ENCODE measurements at places on chromosomes 6 and 20.

DNA sequence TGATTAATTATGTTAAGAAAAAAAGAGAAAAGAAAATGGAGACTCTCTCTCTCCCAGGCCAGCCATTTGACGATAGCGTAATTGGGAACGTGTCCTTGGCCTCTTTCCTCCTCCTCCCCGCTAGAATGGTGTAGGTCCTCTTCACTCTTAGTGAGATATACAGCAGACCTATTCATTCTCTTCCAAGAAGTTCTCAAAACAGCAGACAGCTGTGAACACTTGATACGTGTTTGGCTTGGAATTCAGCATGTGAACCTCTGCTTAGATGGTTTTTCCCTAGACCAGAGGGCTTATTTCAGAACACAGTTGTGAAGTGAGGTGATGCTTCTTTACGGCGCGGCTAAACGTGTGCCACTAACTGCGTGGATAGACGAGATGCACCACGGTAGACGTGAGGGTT, 32.6 kb upstream of the TULP4 start:
- DNase-seq, result no peak

- no peak for DNase-seq
Measured at GRCh38 chr6:139602577-139602976, 228.1 kb upstream of the CITED2 start.

DNA sequence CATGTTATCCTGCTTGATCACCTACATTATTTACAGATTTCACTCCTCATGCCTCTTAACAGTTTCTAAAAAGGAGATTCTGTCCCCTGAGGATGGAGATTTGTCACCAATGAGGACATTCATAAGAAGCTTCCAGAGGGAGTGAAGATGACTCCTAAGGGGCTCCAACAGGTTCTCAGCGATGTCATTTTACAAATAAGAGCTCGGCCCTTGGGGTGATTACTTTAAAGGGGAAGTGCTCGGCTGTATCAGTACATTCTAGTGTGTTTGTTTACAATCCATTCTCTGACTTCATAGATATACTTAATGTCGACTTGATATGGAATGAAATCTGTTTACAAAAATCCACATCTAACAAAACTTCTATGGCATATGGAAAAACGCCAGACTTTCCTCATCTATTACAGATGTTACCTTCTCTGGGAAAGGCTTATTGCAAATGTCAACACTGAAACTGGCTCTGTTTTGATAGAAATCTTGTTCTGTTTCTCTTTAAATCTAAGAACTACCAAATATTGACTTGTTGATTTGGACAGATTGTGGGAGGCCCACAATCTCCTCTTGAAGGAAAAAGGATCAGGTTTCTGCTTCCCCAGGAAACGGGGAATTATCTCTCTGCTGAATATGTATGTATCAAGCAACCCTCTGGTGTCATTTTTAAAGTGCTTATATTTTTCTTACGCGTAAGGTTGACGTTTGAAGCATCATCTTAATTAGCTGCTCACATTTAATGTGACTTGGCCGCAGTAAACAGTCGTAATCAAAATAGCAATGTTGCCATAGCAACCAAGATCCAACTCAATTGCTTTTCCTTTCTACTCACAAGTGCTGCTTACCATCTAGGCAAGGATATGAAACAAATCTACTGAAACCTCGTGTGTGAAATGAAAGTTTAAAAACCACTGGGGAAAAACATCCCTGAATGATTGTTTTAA, 95.7 kb downstream of the SHLD1 start:
- no peak for DNase-seq

GRCh38 chr20:44336086-44336485, 757 bp upstream of the R3HDML start:
- no peak for DNase-seq

DNA sequence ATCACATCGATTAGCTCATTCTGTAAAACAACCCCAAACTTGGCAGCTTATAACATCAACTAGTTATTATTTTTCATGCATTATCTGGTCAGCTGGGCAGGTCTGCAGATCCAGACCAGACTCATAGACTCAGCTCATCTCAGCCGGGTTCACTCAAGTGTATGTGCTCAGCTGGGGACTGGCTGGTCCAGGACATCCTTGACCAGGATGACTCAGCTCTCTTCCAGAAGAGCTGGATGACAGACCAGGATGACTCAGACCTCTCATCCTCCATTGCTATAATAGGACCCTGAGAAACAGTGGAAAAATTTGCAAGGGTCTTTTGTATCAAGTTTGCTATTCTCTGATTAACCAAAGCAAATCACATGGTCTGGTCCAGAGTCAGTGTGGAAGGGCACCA, 312.5 kb upstream of the PLCB4 start:
- DNase-seq, result no peak

DNA sequence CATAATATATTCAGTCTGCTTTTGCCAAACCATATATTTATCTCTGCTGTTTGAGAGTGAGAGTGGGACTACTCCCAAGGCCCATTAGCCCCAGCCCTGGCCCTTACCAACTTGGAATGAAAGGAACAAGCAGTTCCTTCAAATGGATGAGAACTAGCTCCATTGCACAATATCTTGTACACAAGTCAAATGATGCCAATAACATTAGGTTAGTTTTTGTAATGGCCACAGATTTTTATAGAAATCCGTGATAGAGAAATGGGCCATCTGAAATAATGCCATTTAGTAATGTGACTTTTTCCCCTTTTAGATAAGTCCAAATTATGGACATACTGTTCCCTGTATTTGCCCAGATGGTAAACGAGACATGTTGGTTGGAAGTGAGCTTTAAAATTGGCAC, 117.0 kb downstream of the MAP3K7 start:
- DNase-seq, result no peak

DNA sequence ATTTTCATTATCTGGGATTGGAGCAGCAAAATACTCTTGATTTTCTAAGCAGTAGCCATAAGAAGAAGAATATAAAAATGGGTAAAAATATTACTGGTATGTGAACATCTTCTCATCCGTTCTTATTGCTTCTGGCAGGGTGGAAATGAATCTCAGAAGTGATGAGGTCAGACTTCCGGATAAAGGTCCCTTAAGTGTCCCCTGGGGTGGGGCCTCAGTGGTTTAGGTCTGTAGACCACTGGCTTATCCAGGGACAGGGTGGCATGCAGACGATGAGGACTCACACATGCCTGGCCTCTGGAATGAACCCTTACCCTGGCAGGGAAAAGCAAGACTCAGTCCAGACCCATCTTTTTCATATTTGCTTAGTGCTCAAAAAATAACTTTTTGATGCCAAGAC, 143.3 kb downstream of the UST start:
- DNase-seq, result no peak

GRCh38 chr6:11392778-11393507, 144.6 kb upstream of the TMEM170B start:
- no peak for DNase-seq

GRCh38 chr6:106785298-106785697, 155.9 kb downstream of the QRSL1 start:
- no peak for DNase-seq

DNA sequence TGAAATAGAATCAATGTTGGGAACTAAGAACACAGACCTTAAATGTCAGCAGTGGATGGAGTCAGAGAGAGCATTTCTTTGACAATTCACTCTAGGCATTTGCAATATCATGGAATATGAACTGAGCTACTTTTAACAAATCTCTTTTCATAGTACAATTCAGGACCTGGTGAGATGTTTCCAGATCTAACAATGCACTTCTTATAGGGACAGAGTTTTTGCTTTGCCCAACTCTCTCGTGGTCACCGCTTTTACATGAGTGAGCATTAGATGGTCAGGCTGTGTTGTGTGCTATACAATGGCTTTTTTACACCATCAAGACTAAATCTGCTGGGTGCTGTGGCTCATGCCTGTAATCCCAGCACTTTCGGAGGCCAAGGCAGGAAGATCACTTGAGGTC, 233.6 kb downstream of the ATXN1 start:
- no peak for DNase-seq

- DNase-seq, result no peak
Measured at GRCh38 chr6:90078513-90079289, 184.4 kb downstream of the GJA10 start.

- peak; percentile 89 for DNase-seq
Measured at GRCh38 chr20:25058051-25058846, at the start of gene ACSS1. Gene ACSS1 (minus strand): TSS chr20:25058139. CDS start chr20:25058102, 37 bp downstream.

DNA sequence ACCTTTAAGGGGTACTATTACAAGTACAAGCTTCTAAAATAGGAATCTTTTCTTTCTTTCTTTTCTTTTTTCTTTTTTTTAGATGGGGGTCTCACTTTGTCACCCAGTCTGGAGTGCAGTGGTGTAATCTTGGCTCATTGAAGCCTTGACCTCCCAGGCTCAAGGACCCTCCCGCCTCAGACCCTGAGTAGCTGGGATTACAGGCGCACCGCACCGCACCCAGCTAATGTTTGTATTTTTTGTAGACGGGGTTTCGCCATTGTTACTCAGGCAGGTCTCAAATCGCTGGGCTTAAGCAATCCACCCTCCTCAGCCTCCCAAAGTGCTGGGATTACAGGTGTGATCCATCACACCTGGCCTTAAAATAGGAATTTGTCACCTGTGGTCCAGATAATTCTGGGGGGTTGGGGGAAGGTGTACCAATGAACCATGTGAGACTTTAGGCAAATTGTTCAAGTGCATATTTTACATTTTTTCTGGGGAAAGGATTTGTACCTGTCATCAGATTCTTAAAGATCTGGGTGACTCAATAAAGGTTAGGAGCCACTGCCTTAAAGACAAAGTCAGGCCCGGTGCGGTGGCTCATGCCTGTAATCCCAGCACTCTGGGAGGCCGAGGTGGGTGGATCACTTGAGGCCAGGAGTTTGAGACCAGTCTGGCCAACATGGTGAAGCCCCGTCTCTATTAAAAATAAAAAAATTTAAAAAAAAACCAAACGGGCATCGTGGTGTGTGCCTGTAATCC, 19.7 kb upstream of the SYNJ2 start:
- no peak for DNase-seq

DNA sequence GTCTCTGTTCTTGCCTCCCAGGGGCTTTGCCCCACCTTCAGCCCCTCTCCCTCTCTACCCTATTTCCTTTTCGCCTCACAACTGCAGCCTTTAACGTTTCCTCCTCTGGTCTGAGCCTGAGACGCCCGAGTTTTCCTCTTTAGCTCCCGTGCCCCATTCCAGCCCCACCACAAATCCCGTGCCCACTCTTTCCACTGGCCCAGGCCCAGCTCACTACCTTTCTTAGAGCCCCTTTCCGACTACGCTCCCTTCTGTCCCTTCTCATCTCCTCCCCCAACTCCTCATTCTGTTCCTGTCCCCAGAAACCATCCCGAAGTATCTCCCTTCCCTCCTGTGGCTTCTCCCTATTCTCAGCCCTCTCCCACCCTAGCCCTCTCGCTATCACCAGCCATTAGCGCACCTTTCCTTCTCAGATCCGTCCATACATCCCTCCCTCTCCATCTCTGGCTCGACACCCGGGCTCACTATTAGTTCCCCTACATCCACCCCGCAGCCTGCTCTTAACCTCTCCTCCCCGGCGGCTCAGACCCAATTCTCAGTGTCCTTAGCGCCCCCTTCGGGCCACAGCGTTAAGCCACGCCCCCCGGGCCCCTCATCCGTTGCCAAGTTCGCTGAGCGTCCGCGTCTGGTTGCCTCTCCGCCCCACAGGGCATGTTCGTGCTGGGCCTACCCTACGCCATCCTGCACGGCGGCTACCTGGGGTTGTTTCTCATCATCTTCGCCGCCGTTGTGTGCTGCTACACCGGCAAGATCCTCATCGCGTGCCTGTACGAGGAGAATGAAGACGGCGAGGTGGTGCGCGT, 2.7 kb downstream of the SLC32A1 start:
- DNase-seq, result peak; percentile 81

DNA sequence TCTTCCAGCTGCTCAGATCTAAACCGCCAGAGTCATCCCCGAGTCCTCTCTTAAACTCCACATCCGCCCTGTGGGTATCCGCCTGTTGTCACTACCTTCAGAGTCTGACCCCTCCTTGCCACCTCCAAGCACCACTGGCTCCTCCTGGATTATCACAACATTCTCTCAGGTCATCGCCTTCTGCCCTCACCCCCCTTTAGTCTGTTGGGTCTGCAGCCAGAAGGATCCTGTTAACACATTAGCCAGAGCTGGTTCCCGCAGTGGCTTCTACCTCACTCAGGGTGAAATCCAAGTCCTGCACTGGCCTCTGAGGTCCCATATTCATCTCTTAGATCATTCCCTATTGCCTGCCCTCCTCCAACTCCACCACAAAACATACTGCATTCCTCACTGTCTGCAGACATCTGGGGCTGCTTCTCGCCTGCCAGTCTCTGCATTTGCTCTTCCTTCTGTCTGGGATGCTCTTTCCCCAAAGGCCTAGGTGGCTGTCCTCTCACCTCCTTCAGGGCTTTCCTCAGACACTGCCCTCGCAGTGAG, 34.1 kb downstream of the TNXB start:
- DNase-seq, result no peak

DNA sequence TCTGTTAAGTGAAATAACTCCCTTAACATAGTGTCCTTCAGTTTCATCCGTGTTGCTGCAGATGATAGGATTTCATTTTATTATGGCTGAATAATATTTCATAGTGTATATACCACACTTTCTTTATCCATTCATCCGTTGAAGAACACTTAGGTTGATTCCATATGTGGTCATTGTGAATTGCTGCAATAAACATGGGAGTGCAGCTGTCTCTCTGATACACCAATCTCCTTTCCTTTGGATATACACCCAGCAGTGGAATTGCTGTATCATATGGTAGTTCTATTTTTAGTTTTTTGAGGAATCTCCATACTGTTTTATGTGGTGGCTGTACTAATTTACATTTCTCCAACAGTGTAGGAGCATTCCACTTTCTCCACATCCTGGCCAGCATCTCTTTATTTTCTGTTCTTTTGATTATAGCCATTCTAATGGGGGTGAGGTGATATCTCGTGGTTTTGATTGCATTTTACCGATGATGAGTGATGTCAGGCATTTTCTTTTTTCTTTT, 193.2 kb downstream of the SLC16A10 start:
- DNase-seq, result no peak

GRCh38 chr20:33433465-33434234, 9.9 kb downstream of the SNTA1 start:
- DNase-seq, result no peak

- DNase-seq, result no peak
Measured at GRCh38 chr6:169185011-169185521, 68.6 kb downstream of the THBS2 start.

GRCh38 chr6:40674170-40674569, 87.0 kb upstream of the LRFN2 start:
- no peak for DNase-seq

GRCh38 chr6:149266659-149267058, 50.9 kb upstream of the TAB2 start:
- DNase-seq, result peak; percentile 62

GRCh38 chr6:89640804-89641203, 2.3 kb upstream of the LYRM2 start:
- DNase-seq, result no peak

All from GM13976 (cell line).